A549 (cell line): ENCODE measurements at places on chromosomes 6 and 20.

GRCh38 chr6:149438855-149439254 lies 38.8 kb downstream of the SUMO4 start:
- no peak for DNase-seq

DNA sequence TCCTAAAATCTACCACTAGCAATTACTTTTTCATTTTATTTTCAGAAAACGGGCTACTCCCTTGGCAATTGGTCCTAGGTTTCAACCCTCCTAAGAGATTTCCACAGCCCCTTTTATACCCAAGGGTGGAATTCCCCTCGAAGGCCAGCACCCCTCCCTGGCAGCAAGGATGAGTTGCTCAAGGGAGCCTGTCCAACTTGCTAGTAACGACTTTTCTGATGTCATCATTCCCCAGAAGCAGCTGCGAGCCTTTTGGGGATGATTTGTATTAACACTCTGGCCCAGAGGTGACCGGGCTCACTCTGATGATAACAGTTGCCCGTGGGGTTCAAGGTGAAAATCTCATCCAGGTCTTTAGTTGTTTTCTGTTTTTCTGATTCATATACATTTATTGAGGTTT lies 30.7 kb upstream of the NAA20 start:
- DNase-seq, result peak; percentile 45

- peak; percentile 2 for DNase-seq
These were observed 443.4 kb upstream of the MMS22L start for GRCh38 chr6:97726378-97726777.

DNA sequence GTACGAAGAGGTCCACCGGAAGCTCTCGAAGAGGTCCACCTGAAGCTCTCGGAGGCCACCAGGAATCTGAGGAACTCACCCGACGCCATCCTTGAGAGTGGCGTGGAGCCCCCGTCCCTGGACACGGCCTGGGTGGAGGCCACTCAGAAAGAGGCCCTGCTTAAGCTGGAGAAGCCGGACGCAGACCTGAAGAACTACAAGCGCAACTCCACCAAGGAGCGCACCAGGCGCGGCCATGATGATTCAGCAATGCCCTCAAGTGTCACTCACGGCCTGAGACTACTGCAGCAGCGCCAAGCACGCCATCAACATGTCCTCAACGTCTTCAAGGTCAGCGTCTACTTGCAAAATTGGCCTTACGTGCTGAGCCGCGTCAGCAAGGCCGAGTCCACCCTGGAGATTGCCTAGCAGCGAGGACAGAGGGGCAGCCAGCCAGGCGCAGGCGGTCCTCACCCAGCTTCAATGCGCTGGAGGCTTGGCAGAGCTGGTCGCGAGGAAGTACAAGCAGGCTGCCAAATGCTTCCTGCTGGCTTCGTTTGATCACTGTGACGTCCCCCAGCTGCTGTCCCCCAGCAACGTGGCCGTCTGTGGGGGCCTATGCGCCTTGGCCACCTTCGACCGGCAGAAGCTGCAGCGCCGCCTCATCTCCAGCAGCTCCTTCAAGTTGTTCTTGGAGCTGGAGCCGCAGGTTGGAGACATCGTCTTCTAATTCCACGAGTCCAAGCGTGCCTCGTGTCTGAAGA lies 7.7 kb upstream of the GJA10 start:
- no peak for DNase-seq

- no peak for DNase-seq
These were observed 6.1 kb upstream of the BRD2 start for GRCh38 chr6:32962213-32962826.

GRCh38 chr6:134115715-134116074 lies 63.3 kb upstream of the SLC2A12 start:
- DNase-seq, result no peak

GRCh38 chr20:36850759-36851158 lies 25.2 kb upstream of the TLDC2 start:
- no peak for DNase-seq

GRCh38 chr6:92271091-92271490 lies 1148.3 kb downstream of the EPHA7 start:
- DNase-seq, result no peak

GRCh38 chr6:136201732-136202131 lies 48.4 kb downstream of the MTFR2 start:
- peak; percentile 18 for DNase-seq

GRCh38 chr6:26332408-26332807 lies 32.6 kb upstream of the BTN3A2 start:
- no peak for DNase-seq

GRCh38 chr6:88629838-88630494 lies 333.5 kb downstream of the RNGTT start:
- DNase-seq, result peak; percentile 10

GRCh38 chr6:101716810-101717209 lies 323.3 kb downstream of the GRIK2 start:
- no peak for DNase-seq

- no peak for DNase-seq
These were observed 60.4 kb downstream of the COL19A1 start for GRCh38 chr6:69926745-69927144.

GRCh38 chr6:95544517-95545225 lies 32.7 kb upstream of the MANEA start:
- DNase-seq, result no peak

DNA sequence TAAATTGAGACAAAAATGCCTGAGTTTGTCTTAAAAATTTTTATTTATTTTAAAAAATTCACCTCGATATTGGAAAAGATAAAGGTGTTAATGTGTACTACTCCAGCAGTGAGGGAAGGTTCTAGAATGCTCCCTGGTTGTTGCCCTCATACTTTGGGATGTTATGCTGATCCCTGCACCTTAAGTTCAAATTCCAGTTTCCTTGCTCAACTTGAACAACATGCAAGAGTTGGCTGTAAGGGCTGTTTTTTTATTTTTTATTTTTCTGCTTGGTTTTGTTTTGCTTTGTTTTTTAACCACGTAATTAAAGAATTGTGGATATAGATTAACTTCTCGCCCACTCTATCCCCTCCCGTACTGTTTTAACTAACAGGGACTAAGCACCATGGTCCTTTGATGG lies 158.7 kb upstream of the CITED2 start:
- no peak for DNase-seq

DNA sequence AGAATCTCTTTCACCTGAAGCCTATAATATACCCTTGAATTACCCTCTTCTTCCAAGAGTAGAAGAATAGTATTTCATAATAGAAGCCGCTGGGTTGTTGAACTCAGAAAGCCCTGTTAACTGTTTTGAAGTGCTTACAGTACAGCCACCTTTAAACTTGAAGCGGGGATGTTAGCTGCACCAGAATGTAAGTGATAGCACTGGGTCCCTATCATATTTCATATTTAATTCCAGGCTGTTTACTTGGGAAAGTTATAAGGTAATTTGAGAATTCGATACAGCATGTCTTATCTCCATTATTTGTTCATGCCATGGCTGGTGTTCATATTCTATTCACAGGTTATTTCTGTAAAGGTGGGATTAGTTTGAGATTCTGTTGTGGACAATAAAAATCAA lies 63.5 kb upstream of the VSTM2L start:
- DNase-seq, result no peak

DNA sequence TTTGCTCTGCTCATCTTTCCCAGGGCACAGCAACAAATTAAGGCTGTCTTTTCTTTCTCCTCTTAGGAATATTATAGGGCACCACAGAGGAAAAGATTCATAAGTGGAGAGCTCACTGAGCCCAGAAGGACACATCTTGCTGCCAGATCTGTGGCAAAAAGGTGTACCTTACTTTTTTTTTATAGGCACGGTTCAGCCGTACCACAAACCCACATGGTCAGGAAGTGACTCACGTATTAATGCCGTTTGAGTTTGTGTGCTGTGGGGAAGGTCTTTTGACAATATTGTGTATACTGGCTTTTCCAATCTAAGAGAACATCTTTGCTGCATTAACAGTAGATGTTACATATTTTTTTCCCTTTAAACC lies 28.4 kb downstream of the PAQR8 start:
- DNase-seq, result no peak

DNA sequence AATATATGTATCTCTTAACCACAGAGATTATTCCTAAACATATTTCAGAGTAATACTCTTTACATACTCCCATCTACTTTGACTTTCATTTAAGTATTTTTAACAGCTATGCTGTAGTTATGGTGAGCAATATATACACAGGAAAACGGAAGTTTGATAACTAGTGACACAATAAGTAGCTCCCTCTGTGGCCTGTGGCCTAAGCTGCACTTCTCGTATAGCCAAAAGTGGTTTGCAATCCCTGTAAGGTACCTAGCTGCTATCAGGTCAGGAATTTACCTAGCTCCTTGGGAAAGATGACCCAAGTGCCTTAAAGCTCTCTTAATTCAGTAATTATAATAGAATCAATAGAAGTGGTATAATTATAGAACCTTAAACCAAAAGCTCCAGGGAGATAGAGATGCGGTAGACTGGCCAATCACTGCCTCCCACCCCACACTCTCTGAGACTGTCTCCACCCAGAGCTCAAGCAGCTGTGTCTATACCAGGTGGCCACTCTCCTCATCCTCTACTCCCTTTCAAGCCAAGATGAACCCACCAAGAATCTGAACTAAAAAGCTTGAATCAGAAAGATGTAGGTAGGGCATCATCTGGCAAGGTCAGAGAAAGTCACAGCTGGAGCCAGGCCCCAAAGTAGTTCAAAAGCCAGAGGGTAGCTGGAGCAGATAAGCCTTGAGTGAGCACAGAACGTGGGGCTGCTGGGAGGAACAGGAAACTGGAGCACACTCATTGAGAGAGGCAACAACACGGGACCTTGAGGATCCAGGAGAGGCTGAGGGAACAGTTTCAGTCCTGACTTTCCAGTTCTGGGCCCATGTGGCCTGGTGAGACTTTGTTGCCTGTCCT lies 84.9 kb upstream of the ASF1A start:
- DNase-seq, result no peak

GRCh38 chr6:143059663-143060353 lies 881 bp upstream of the AIG1 start:
- peak; percentile 26 for DNase-seq

GRCh38 chr6:36042618-36043260 lies 15.1 kb downstream of the MAPK14 start:
- DNase-seq, result no peak

DNA sequence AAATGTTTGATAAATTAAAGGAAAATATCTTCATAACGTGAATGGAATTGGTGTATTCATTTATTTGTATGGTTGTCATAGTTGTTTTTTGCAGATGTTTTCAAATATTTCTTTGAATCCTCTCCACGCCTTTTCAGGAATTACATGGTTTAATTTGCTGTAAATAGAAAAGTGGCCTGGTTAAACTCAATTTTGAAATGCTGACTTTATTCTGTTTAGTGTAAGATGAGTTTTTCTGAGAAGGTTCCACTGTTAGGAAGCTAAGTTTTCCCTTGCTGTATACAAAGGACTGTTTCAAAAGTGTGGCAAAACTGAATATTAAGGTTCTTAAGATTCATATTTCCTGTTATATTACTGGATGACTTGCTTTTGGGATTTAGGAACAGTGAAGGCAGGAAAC lies 503 bp upstream of the ZC2HC1B start:
- no peak for DNase-seq

- peak; percentile 92 for DNase-seq
These were observed 2.2 kb downstream of the PIM1 start for GRCh38 chr6:37171970-37172812.

DNA sequence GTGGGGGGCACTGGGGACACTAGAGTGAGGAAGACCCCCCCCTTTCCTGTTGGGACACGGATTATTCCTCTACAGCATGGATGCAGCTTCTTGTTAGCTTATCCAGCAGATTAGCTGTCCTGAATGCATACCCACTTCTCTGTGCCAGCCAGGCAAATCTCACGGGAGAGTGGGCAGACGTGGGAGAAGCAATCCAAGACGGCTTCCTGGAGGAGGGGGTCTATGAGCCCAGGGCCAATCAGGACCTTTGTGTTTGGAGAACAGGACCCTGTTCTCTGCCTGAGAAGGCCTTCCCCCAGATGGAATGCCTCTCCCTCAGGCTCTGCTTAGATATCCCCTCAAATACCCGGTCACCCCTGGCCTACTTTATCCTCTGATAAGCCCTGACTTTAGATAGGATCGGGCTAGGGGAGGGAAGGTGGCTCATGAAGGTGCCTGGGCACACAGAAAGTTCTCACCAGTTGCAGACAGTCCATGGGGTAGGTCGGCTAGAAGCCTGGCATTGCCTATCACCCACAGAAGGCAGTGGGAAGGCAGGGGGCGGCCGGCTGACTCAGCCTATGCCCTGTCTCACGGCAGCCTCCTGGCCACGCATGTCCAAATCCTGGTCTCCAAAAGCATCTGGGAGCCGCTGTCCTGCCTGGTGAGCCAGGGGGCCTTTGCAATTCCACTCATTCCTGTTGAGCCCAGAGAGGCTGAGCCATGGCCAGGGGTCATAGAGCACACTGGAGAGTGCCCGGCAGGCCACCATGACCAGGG lies 34.7 kb downstream of the SUN5 start:
- DNase-seq, result no peak

DNA sequence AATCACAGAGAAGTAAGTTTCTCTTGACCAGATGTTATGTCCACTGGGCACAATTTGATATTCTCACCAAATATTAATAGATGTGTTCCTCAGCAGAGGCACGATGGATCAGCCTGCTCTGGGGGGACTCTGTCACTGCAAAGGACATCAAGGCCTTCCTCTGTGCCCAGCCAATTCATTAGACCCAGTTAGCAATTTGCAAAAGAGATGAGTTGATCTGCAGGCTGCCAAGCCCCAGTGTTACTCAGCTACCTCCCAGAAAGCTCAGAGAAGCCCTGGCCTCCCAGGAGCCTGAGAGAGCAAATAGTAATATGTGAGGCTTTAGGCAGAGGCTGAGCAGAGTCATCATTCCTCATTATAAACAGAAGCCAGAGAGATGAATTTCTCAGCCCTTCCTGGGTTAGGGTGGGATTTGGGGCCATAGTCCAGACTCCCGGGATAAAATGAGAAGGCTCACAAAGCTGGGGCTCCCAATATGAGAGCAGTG lies 54.2 kb downstream of the ZNF831 start:
- no peak for DNase-seq

DNA sequence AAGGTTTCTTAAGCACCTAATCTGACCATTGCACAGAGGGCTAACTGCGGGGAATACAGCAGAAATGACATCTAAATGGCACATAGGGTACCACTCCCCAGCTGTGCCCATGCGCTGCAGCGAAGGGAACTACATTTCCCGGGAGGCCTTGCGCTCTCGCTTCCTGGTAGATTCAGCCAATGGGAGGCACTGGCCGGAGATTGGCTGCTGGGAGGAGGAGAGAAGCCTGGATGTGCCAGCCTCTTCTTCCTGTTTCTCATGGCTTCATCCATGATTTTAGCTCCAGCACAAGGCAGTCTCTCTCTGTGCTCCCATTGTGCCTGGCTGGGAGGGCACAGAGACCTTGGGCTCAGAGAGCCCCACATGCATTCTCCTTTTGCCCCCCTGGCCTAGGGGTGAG lies 101.7 kb upstream of the FOXA2 start:
- peak; percentile 80 for DNase-seq

- DNase-seq, result no peak
These were observed 980 bp downstream of the MBOAT1 start for GRCh38 chr6:20211037-20211940.
